ENCODE measurements at places on chromosomes 12 and 14. TPM values are rescaled to one million over a fixed set of nuclear protein-coding genes. Genes with fewer than 3 reads are reported as not detected.

The PLEKHD1 gene
- total RNA-seq = not detected

The TGFB3 gene
- 0.53 TPM for total RNA-seq

The GALNT16 gene
- 1.3 TPM for total RNA-seq

The SLC17A8 gene
- total RNA-seq = not detected

The CMAS gene
- 46.5 TPM for total RNA-seq

The ARHGAP9 gene
- 0.24 TPM for total RNA-seq

The PLEK2 gene
- 13.8 TPM for total RNA-seq

The KRT85 gene
- total RNA-seq = not detected

Data from glomerular endothelial cell (primary cell).